ENCODE measurements at places on chromosomes 5 and 9.

- DNase-seq: no peak
Measured at GRCh38 chr9:31255211-31255610, 1129.2 kb upstream of the ACO1 start.

GRCh38 chr9:22244139-22245011 lies 202.2 kb upstream of the DMRTA1 start:
- DNase-seq: no peak

DNA sequence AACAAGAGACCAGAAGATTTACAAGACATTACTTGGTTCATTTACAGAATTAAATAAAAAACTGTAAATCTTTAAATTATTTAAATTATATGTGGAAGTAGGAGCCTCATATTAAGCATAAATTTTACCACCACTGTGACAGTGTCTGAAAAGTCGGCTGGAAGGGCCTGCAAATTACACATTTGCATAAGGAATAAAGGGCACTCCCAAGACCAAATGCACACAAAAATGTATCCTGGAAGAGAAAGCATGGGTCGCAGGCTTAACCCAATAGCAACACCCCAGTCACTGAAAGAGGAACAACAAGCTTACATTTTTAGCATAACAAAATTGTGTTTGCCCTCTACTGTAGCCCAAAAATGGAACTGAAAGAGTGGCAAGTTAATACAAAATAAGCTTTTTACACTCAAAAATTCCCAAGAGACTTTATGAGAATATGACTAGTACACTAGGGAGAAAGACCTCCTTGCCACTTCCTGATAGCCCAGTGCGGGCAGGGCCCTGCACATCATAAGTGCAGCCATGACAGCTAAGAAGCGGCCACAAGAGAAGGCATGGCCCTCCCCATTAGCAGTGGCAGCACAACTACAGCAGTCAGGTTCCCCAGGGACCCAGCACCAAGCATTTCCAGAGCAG lies 482.0 kb downstream of the DTWD2 start:
- DNase-seq: no peak

DNA sequence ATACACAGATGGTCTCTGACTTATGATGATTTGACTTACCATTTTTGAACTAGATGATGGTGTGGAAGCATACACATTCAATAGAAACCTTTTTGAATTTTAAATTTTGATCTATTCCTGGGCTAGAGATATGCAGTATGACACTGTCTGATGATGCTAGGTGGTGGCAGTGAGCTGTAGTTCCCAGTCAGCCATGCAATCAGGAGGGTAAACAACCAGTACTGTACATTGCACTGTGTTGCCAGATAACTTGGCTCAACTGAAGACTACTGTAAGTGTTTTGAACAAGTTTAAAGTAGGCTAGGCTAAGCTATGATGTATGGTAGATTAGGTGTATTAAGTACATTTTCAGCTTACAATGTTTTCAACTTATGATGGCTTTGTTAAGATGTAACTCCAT lies 859.1 kb upstream of the ARRDC3 start:
- DNase-seq: no peak

GRCh38 chr5:67102708-67103107 lies 93.9 kb downstream of the CD180 start:
- DNase-seq: no peak

DNA sequence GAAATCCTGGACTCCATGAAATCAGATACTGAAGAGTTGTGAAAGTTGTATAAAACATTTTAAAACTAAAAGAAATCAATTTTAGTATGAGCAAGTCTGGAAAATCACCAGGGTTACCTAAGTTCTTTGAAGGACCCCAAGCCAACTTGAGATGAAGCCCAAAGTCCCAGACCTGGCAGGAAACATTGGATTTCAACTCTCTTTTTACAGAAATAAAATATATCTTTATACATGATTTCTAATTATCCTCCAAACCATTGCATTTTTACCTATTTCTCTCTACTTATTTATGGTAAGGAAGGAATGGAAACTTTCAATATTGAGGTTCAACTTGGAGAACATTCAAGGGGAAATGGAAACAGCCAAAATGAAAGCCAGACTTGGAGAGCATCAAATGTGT lies 390.6 kb upstream of the C9orf72 start:
- no peak for DNase-seq

GRCh38 chr9:134313470-134313869 lies 12.8 kb upstream of the RXRA start:
- no peak for DNase-seq

GRCh38 chr9:100322954-100323536 lies 29.7 kb downstream of the TEX10 start:
- no peak for DNase-seq

DNA sequence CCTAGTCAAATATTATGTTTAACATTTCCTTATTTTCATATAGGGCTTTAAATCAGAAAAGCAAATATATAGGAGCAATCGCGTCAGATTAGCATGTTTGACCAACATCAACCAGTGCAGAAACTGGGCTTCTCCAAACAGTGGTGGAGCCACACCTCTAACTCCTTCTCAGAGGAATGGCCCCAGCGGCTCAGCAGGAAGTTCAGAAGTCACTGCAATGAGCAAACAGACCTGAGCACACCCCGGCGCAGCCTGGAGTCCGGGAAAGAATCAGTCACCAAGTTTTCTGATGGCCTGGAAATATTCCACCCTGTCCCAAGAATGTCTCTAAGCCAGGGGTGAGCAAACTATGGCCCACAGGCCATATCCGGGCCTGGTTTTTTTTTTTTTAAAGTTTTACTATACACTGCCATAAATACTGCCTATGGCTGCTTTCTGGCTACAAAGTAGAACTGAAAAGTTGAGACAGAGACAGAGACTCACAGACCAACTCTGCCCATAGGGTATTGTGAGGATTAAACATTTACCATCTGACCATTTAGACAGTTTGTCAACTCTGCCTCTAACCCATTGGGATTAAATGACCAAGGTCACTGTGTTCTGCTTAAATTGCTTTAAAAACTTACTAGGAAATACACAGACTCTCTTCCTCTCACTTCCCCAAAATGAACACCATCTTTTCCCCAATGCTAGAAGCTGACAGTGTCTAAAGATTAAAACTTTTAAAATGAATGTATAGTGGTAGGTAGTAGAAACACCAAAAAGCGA lies 5.4 kb downstream of the GOLM1 start:
- DNase-seq: no peak

DNA sequence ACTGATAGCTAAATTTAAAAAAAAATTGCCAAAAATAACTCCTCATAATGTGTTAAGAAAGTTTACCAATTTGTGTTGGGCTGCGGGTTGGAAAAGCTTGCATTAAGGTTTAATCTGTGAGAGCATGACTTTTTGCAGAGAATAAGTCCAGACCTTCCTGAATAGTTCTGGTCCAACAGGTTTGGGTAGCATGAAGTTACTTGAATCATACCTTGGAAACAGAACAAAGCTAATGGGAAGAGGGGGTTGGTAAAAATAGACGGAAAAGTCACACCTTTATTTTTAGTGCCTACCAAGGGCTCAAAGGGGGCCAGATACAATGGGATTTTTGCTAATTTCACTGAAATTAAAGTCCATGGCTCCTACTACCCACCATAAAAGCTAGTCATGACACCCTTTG lies 17.1 kb upstream of the MATR3 start:
- no peak for DNase-seq

DNA sequence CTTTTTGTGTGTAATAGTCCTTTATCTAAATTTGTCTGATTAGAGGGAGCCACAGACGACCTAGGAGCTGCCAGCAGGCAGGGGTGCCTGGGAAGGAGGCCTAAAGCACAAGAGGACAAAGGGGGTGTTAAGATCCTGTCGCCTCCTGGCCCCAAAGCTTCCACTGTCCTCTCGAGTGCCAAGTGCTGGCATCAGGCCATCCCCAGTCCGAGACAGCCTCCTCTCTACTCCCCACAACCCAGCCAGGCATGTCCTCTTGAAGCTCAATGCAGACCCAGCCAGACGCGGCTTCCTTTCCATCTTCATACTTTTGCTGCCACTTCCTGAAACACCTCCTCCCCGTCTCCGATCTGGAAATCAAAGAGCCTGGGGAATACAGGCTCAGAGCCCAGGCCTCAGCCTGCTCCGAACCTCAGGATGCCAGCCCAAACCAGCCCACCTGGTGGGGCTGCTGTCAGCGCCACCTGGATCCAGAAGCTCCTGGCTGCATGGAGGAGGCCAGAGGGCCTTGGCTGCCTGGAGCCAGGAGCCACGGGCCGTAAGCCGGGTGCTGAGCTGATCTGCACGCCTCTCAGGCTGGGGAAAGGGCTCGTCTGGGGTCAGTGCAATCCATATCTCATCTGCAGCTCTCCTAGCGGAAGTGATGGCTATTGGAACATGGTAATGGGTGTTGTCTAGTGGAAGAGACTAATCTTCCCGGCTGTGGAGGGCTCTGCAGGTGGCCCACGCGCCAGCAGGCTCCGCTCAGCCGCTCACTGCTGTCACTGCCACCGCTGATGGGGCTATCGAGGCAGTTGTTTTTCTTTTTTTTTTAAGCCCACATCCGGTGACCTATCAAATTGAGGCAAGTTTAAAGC lies 60.2 kb upstream of the FUBP3 start:
- DNase-seq: no peak

DNA sequence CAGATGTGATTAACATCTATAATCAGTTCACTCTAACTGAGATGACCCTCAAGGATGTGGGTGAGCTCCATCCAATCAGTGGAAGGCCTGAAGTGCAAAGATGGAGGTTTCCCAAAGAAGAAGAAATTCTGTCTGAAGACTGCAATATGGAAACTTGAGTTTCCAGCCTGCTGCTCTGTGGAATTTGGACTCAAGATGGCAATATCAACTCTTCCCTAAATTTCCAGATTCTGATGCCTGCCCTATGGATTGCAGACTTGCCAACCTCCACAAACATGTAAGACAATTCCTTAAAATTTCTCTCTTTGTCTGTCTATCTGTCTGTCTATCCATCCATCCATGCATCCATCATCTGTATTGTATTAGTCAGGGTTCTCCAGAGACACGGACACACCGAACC lies 85.9 kb downstream of the ICE1 start:
- DNase-seq: no peak

All from stimulated activated CD4-positive, alpha-beta T cell treated with anti-CD3 and anti-CD28 coated beads, Interleukin-1b, Interleukin-23, amount 100 ng/mL, for 1 hour (primary cell).